Activated T-cell treated with anti-CD3 and anti-CD28 coated beads, Interleukin-2, amount 50 U/mL, for 72 hours (primary cell): ENCODE measurements at places on chromosomes 1 and 21. TPM values are rescaled to one million over a fixed set of nuclear protein-coding genes. Genes with fewer than 3 reads are reported as not detected.

GRCh38 chr1:161390559-161390858, 22.8 kb upstream of the CFAP126 start:
- peak overlapping the region; percentile 97 for H3K27ac ChIP-seq
- peaks cover 59% of the 10 kb centered on the region for H3K4me1 ChIP-seq
- H3K36me3 ChIP-seq: no peaks in the 10 kb centered on the region
- no peak for DNase-seq
- H3K27me3 ChIP-seq: no peaks in the 10 kb centered on the region

GRCh38 chr21:42496839-42497202, 797 bp upstream of the RSPH1 start:
- DNase-seq: no peak
- H3K27ac ChIP-seq: peak overlapping the region; percentile 25
- H3K36me3 ChIP-seq: no peaks in the 10 kb centered on the region
- H3K27me3 ChIP-seq: no peaks in the 10 kb centered on the region

GRCh38 chr1:3698660-3699408, 46.5 kb downstream of the TP73 start:
- H3K4me3 ChIP-seq: no peak overlapping the region
- peaks cover 6% of the 10 kb centered on the region for H3K27me3 ChIP-seq
- peaks cover 5% of the 10 kb centered on the region for H3K4me1 ChIP-seq

- H3K4me1 ChIP-seq: peaks cover 6% of the 10 kb centered on the region
- H3K36me3 ChIP-seq: peaks cover 2% of the 10 kb centered on the region
- no peaks in the 10 kb centered on the region for H3K27me3 ChIP-seq
- no peak for DNase-seq
- no peak overlapping the region for H3K27ac ChIP-seq
Observed at GRCh38 chr1:14704846-14705245, 106.4 kb downstream of the KAZN start.

DNA sequence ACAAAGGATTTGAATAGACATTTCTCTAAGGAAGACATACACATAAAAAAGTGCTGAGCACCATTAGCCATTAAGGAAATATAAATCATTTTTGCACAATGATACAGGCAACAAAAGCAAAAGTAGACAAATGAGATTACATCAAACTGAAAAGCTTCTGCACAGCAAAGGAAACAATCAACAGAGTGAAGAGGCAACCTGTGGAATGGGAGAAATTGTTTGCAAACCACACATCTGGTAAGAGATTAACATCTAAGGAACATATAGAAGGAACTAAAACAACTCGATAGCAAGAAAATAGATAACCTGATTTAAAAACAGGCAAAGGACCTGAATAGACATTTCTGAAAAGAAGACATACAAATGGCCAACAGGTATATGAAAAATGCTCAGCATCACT, 57.5 kb downstream of the ZSCAN20 start:
- no peak overlapping the region for H3K27ac ChIP-seq
- H3K4me3 ChIP-seq: no peak overlapping the region
- no peaks in the 10 kb centered on the region for H3K36me3 ChIP-seq

DNA sequence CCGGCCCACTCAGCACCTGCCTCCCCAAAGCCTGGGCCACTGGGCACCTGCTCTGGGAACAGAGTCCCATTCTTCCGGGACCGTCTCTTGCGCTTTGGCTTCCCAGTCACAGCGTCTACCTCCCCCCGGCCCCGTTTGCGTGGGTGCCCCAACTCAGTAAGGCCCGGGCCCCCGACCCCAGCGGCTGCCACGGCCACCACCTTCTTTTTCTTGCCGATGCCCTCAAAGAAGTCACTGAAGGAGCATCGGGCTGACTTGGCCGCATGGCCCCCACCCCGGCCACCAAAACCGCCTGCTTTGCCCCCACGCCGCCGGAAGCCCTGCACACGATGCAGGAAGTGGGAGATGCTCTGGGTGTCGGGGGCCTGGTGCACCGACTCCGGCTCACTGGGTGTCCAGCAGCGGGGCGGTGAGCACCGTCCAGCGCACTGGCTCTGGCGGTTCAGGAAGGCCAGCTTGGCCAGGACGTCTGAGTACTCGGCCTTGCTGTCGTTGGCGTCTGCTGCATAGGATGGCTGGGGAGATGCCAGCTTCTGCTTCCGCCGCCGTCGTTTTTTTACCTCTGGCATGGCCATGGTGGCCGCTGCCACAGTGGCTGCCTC, 54.0 kb downstream of the AHDC1 start:
- H3K27ac ChIP-seq: no peak overlapping the region
- H3K4me1 ChIP-seq: no peaks in the 10 kb centered on the region
- DNase-seq: no peak
- no peaks in the 10 kb centered on the region for H3K27me3 ChIP-seq
- H3K4me3 ChIP-seq: no peak overlapping the region
- no peaks in the 10 kb centered on the region for H3K36me3 ChIP-seq

GRCh38 chr1:76121850-76122249, 47.3 kb downstream of the ST6GALNAC3 start:
- H3K27me3 ChIP-seq: no peaks in the 10 kb centered on the region
- no peak for DNase-seq
- H3K36me3 ChIP-seq: no peaks in the 10 kb centered on the region

DNA sequence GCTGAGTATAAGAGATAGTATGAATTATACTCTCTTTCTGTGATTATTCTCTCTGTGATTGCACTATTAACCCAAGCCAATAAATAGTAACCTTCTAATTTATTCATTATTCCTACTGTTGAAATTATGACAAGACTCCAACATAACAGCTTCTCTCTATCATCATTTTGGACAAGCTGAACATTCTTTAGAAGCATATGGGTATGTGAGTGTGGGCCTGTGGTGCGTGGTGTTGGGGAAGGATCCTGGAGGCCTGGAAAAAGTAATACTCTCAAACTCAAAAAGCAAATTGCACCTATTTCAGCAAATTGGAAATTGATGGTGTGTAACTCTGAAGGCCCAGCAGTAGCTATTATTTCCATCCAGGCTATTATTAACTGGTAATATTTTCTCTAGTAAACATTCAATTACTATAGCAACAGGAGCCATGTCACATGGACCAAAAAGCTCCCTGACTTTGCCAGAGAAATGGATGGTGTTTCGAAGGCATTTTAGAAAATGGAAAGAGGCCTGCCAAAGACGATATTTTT, 502.8 kb downstream of the LTN1 start:
- H3K36me3 ChIP-seq: no peaks in the 10 kb centered on the region
- no peak for DNase-seq
- H3K27ac ChIP-seq: no peak overlapping the region

CFAP57 gene
- total RNA-seq: 0.76 TPM

CFAP74 gene
- not detected for total RNA-seq

KLF17 gene
- total RNA-seq: not detected

GPR157 gene
- 5.9 TPM for total RNA-seq
